ENCODE measurements at places on chromosomes 5 and 9.

- DNase-seq = peak; percentile 74
These were observed 1141.0 kb downstream of the CDH12 start for GRCh38 chr5:21711866-21712758.

- DNase-seq = no peak
These were observed 56.1 kb upstream of the GLRX start for GRCh38 chr5:95878417-95879323.

DNA sequence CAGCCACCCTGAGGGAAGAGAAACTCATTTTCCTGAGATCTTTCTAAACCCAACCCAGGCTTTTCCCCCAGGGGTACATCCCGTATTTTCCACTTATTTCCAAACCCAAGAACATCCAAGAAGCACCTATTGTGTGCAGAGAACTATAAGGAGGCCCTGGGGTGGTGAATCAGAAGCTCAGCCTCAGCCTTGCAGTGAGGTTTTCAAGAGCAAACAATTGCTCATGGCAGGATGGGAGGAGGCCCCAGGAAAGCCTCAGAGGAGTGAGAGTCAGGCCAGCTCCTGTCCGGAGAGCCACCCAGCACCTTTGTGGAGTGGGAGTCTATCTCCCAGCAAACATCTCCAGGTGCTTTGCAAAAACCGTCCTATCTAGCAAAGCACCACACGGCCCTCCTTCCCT is 19.2 kb downstream of the NIPAL4 start:
- DNase-seq = no peak

- DNase-seq = no peak
These were observed 172.0 kb downstream of the CRB2 start for GRCh38 chr9:123527981-123528380.

- DNase-seq = no peak
These were observed 53.9 kb downstream of the AHRR start for GRCh38 chr5:375336-375920.

- DNase-seq = peak; percentile 57
These were observed 303.5 kb downstream of the PLK2 start for GRCh38 chr5:58156361-58156760.

Measured in eye (tissue), 1 donor.